Keratinocyte (primary cell): ENCODE measurements at places on chromosomes 5 and 9. TPM values are rescaled to one million over a fixed set of nuclear protein-coding genes. Genes with fewer than 3 reads are reported as not detected.

- no peak overlapping the region for H3K27ac ChIP-seq
- H3K27me3 ChIP-seq = no peaks in the 10 kb centered on the region
- no peak overlapping the region for H3K4me3 ChIP-seq
Observed at GRCh38 chr9:8579661-8580060, 780.1 kb upstream of the DMAC1 start.

GRCh38 chr9:128244837-128245231 is 31.0 kb downstream of the GOLGA2 start:
- no peak overlapping the region for H3K27ac ChIP-seq
- H3K4me1 ChIP-seq = no peaks in the 10 kb centered on the region
- DNase-seq = no peak
- H3K36me3 ChIP-seq = no peaks in the 10 kb centered on the region
- H3K27me3 ChIP-seq = no peaks in the 10 kb centered on the region

GRCh38 chr5:81924442-81924841 is 47.4 kb upstream of the ATG10 start:
- no peak for DNase-seq
- H3K4me1 ChIP-seq = no peaks in the 10 kb centered on the region
- no peak overlapping the region for H3K4me3 ChIP-seq
- no peaks in the 10 kb centered on the region for H3K36me3 ChIP-seq
- H3K27me3 ChIP-seq = no peaks in the 10 kb centered on the region

DNA sequence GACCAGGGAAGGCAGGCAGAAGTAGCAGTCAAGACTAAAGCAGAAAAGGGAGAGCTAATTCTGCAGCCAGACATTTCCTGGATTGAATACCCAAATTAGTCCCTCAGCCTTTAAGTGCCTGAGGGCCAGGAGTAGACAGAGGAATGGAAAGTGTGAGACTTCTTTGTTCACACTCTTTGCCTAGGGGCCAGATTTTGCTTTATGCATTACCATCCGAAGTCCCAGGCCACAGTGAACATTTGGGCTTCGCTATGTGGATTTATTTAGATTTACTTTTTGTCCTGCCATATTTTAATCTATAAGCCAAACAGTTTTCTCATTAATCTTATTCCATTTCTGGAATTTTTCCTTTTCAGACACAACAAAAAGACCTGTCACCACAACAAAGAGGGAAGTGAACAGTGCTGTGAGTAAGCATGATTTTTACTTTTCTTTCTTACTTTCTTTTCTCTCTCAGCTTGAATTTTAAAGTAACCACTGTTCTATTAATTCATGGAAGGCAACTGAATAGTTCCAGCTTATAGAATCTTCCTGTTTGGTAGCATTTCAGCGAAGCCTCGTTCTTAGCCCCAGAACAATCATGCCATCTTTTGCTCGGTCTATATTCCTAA is 52.6 kb downstream of the PDCD1LG2 start:
- peaks cover 13% of the 10 kb centered on the region for H3K36me3 ChIP-seq
- no peak overlapping the region for H3K4me3 ChIP-seq
- H3K27me3 ChIP-seq = no peaks in the 10 kb centered on the region
- peaks cover 50% of the 10 kb centered on the region for H3K4me1 ChIP-seq

DNA sequence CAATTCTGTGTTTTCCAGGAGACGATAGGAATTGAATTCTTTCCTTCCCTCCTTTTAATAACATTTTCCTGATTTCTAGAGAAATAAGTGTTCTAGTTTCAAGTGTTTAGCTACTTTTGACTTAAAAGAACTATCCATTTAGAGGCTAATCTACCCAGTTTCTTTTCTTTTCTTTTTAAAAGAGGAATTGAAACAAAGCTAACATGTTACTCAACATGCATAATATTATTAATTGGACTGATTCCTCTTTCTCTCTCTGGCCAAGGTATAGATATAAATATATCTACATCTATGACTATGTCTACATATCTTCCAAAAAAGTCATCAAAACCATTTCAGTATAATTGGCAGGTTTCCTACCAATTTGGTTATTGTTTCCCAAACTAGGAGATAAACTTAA is 309.8 kb downstream of the TRPM3 start:
- no peak for DNase-seq
- H3K36me3 ChIP-seq = no peaks in the 10 kb centered on the region
- H3K4me3 ChIP-seq = no peak overlapping the region
- H3K4me1 ChIP-seq = no peaks in the 10 kb centered on the region

Gene ADCY2
- 0.01 to 0.13 TPM in 2 of 3 replicates, not detected in the other for polyA plus RNA-seq

DNA sequence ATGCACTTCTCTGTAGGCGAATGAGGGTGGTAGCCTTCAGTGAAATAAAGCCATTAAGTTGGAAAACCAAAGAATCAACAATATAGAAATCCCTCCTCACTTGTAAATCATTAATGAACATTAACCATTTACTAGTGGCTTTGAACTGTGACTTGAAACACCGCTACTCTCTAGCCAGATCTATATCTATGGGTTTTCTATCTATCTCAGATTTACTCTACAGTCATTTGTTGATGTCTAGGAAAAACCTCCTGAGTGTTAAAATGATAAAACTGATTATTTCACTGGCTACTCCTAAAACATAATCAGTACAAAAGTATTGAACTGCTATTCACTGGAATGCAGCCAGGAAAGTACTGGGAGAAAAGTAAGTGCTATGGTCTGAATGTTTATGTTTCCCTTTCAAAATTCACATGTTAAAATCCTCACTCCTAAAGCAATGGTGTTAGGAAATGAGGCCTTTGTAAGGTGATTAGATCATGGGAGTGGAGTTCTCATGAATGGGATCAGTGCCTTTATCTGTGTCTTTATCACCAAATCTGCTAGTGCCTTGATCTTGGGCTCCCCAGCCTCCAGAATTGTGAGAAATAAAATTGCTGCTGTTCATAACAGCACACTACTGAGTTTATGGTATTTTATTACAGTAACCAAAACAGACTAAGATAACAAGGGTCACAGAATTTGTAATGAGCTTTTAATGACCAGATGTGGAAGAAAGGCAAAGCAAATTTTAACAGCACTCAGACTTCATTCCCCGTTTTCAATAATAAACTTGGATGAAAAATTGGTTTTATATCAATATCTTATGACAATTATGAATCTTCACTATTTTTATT is 8.6 kb upstream of the OXCT1 start:
- H3K4me3 ChIP-seq = no peak overlapping the region
- DNase-seq = no peak
- no peak overlapping the region for H3K27ac ChIP-seq
- H3K27me3 ChIP-seq = no peaks in the 10 kb centered on the region
- H3K4me1 ChIP-seq = no peaks in the 10 kb centered on the region

Gene GARIN3
- not detected in 3 replicates for polyA plus RNA-seq

DNA sequence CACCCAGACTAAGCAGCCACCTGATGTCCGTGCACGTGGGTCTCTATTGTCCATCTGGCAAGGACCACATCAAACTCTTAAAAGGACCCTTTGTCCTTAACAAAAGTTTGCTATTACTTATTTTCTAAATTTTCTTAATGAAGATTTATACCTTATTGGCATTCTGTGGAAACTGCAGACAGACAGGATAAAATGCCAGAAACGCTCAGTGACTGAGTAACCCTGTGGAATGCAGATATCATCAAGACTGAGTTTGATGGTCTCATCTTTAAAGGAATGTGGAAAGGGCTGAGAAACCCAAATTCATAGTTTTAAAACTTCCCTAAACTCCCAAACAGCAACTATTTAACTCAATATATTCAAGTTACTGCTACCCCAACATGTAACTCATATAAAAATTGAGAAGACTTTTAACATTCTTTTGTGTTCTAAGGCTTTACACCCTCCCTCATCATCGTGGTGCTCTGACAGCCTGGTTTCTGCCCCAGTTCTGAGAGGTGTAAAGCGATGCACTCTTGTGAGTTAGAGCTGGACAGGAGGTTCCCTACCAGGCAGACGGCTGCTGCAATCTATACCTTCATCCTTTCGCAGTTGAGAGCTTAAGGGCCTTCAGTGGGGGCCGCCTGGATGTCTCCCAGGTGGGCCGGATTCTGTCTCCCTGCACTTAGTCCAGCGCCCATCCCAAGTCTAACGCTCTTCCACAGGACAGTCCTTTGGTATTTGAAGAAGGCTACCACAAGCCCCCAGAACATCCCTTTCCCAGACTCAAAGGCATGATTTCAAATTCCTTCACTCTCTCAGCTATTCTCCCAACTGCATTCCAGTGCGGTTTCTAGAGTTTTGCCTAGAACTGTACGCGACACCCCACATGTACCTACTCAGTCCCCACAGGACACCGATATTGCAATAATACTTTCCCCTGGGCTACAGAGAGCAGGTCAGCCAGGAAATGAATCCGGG is 68.9 kb downstream of the DAP start:
- peaks cover 5% of the 10 kb centered on the region for H3K36me3 ChIP-seq
- H3K4me1 ChIP-seq = peaks cover 15% of the 10 kb centered on the region
- H3K27ac ChIP-seq = no peak overlapping the region

Gene FOXD4L4
- polyA plus RNA-seq = 0.03 TPM in 1 of 3 replicates, not detected in the others

- H3K4me3 ChIP-seq = no peak overlapping the region
- H3K27me3 ChIP-seq = peaks cover 4% of the 10 kb centered on the region
- H3K36me3 ChIP-seq = no peaks in the 10 kb centered on the region
- DNase-seq = no peak
Observed at GRCh38 chr5:91352831-91353695, 30.1 kb downstream of the ARRDC3 start.

Gene TPPP
- 0.88 to 2.5 TPM (median 1.1 TPM) in 3 replicates for polyA plus RNA-seq

Gene GABRP
- polyA plus RNA-seq = 0.06 to 0.28 TPM (median 0.18 TPM) in 3 replicates

GRCh38 chr5:73529081-73529480 is 30.8 kb downstream of the BTF3 start:
- H3K27ac ChIP-seq = no peak overlapping the region
- H3K4me3 ChIP-seq = no peak overlapping the region
- no peaks in the 10 kb centered on the region for H3K36me3 ChIP-seq
- H3K27me3 ChIP-seq = no peaks in the 10 kb centered on the region
- no peak for DNase-seq

GRCh38 chr9:94576131-94576530 is 17.5 kb downstream of the FBP2 start:
- no peak overlapping the region for H3K27ac ChIP-seq
- no peaks in the 10 kb centered on the region for H3K36me3 ChIP-seq
- H3K4me1 ChIP-seq = peaks cover 1% of the 10 kb centered on the region
- no peak for DNase-seq

DNA sequence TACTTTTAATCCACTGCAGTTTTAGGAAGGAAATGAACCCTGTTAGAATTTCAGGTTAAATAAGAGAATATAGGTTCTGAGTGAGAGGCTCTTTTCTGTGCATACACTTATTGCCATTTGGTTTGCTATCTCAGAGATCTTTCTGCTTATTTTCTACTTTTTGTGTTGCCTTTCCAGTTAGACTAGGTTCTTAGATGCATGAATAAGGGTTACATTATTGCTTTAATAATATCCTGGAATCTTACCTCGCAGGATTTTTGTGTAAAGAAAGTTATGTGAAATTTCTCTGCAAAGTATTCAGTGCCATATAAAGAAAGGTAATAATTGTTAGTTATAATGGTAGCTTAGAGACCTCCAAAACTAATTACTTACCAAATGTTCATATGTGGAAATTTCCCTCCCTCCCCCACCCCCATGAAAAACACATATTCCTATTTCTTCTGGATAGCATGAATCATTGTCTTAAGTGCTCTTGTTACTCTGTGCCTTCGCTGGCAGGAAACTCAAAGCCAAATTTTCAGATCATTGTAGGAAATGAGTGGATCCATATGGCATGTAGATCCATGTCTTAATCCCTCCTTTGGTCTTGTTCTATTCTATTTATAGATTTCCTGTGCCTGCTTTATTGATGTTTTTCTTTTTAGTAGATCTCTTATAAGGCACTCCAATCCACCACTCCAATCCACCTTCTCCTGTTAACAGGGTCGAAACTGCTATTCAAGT is 2.7 kb upstream of the APBA1 start:
- H3K36me3 ChIP-seq = no peaks in the 10 kb centered on the region
- H3K4me3 ChIP-seq = no peak overlapping the region

Gene WDR38
- not detected in 3 replicates for polyA plus RNA-seq

- DNase-seq = no peak
- no peaks in the 10 kb centered on the region for H3K36me3 ChIP-seq
- no peaks in the 10 kb centered on the region for H3K27me3 ChIP-seq
- peaks cover 36% of the 10 kb centered on the region for H3K4me1 ChIP-seq
- H3K4me3 ChIP-seq = peak overlapping the region; percentile 86
- peak overlapping the region; percentile 92 for H3K27ac ChIP-seq
Observed at GRCh38 chr9:14312719-14313377, 1.1 kb downstream of the NFIB start.

DNA sequence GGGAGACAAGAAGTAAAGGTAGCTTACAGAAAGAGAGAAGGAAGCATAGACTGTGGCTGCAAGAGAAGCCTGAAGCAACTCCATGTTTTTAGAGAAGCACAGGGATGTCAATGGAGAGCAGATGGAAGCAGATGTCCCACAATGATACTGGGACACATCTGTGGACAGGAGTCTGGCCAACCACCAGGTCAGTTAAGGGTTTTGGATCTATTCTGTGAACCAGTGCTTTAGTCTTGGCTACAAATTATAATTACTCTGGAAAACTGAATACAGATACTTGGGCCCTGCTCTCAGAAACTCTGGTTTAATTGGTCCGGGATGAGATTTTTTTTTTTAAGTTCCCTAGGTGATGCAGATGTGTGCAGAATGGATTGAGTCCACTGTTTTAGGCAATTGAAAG is 592.8 kb downstream of the CSNK1G3 start:
- no peak overlapping the region for H3K27ac ChIP-seq
- DNase-seq = no peak
- peaks cover 19% of the 10 kb centered on the region for H3K4me1 ChIP-seq
- H3K36me3 ChIP-seq = no peaks in the 10 kb centered on the region
- H3K27me3 ChIP-seq = no peaks in the 10 kb centered on the region

DNA sequence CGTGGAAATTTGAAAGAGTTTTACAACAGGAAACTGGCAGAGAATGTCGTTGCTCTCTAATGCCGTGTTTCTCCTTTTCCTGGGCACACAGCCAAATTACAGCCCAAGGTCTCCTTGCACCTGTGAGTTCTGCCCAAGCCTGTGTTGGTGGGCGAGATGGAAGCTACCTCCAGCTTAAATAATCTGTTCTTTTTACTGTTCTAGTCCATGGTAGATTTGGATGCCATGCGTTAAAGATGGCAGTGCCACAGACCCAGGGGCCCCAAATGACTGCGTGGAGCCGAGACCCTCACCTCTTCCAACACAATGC is 92.6 kb upstream of the IRX4 start:
- H3K36me3 ChIP-seq = no peaks in the 10 kb centered on the region
- H3K27ac ChIP-seq = peak overlapping the region; percentile 91
- H3K4me3 ChIP-seq = no peak overlapping the region
- peaks cover 30% of the 10 kb centered on the region for H3K4me1 ChIP-seq

GRCh38 chr5:7274203-7274602 is 121.7 kb upstream of the ADCY2 start:
- H3K4me3 ChIP-seq = no peak overlapping the region
- no peaks in the 10 kb centered on the region for H3K27me3 ChIP-seq
- no peak for DNase-seq

GRCh38 chr5:131979816-131980215 is 31.6 kb downstream of the ACSL6 start:
- H3K4me3 ChIP-seq = no peak overlapping the region
- no peaks in the 10 kb centered on the region for H3K36me3 ChIP-seq
- no peak for DNase-seq
- no peaks in the 10 kb centered on the region for H3K27me3 ChIP-seq

DNA sequence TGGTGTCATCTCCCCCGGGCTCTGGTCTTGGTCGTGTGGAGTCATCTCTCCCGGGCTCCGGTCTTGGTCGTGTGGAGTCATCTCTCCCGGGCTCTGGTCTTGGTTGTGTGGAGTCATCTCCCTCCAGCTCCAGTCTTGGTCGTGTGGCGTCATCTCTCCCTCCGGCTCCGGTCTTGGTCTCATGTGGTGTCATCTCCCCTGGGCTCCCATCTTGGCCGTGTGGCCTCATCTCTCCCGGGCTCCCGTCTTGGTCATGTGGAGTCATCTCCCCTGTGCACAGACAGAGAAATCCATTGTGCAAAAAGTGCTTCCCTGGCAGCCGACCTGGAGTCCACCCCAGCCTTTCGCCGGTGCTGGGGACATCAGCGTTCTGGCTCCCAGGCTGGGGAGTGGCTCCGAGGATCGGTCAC is 91.1 kb upstream of the CACNA1B start:
- no peaks in the 10 kb centered on the region for H3K27me3 ChIP-seq
- H3K4me3 ChIP-seq = no peak overlapping the region
- H3K36me3 ChIP-seq = peaks cover 21% of the 10 kb centered on the region

Gene TMEM215
- polyA plus RNA-seq = not detected in 3 replicates

Gene GRXCR2
- 0.03 to 0.05 TPM in 2 of 3 replicates, not detected in the other for polyA plus RNA-seq

Gene PDCD1LG2
- 14.7 to 20.2 TPM (median 18.8 TPM) in 3 replicates for polyA plus RNA-seq
